Activated naive CD4-positive, alpha-beta T cell treated with anti-CD3 and anti-CD28 coated beads, Interleukin-2, amount 50 U/mL, for 72 hours (primary cell): ENCODE measurements at places on chromosomes 12 and 14.

DNA sequence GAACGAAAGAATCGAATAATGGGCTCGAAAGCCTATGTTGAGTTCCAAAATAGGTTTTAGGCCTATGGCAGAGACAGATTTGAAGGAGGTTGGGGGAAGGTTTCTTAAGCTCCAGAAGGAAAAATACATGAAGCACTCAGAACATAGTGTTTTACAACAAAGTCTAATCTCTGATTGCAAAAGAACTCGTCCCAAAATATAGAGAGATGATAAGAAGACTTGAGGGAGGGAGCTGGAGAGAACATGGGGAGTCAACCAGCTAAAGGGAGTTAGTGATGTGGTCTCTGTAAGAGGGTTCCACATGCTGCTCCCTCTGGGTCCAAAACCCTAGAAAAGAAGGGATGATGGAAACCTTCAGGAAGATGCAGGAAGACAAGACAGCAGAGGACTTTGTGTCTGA, 54.8 kb upstream of the DAAM1 start:
- no peak for DNase-seq

DNA sequence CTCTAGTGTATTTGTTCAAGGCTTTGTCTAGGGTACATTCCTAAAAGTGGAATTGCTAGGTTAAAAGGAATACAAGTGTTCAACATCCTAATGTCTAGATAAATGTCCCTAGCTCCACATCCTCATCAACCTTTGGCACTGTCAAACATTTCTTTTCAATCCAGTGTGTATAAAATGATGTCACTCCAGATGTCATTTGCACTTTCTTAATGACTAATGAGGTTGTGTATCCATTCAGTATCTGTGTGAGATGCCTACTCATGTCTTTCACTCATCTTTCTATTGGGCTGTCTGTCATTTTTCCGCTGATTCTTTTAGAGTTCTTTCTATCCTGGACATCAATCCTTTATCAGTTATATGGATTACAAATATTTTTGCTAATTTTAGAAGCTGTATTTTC, 43.3 kb downstream of the ARMH4 start:
- no peak for DNase-seq

DNA sequence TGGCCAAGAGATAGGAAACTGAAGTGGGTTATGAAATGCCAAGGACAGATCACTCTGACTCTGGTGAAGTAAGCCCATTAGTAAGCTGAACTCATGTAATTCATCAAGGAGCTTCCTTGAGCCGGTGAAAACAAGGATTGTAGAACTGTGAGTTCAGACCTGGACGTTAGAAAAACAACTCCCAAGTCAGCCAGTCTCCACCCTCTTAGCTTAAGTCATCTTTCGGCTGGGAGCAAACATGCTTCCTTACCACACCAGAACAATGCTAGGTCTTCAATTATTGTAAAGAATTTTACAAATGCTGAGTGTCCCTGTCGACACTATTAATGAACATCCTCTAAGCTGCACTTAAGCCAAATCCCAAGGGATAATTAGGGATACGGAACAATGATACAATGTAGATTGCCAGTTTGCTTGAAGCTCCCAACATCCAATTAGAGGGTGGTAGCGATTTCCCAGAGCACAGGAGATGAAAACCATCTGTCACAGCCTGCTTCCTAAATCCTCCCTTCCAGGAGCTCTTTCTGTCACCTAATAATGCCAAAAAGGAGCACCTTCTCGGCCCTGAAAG, 45.7 kb upstream of the VASH1 start:
- no peak for DNase-seq

DNA sequence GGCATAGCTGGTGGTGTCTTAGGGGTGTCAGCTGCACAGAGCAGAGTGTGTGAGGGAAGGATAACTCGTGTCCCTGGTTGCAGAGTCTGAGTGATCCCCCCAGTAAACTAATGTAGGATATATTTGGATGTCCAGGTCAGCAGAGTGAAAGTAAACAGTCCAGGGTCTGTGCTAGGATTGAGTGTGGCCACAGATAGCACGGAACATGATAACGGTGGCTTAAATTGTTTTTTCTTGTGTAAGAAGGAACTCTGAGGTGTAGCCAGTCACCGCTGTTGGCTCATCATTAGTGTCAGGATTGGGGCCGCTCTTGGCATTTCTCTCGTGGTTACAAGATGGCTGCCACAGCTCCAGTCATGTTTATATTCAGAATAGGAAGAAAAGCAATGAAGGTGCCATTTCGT, 97.3 kb downstream of the DERA start:
- no peak for DNase-seq

GRCh38 chr14:69716478-69717187, 50.3 kb upstream of the SRSF5 start:
- peak; percentile 24 for DNase-seq
